ENCODE measurements at places on chromosomes 6 and 20.

GRCh38 chr6:161418463-161418945, 144.6 kb upstream of the AGPAT4 start:
- DNase-seq = peak; percentile 61

DNA sequence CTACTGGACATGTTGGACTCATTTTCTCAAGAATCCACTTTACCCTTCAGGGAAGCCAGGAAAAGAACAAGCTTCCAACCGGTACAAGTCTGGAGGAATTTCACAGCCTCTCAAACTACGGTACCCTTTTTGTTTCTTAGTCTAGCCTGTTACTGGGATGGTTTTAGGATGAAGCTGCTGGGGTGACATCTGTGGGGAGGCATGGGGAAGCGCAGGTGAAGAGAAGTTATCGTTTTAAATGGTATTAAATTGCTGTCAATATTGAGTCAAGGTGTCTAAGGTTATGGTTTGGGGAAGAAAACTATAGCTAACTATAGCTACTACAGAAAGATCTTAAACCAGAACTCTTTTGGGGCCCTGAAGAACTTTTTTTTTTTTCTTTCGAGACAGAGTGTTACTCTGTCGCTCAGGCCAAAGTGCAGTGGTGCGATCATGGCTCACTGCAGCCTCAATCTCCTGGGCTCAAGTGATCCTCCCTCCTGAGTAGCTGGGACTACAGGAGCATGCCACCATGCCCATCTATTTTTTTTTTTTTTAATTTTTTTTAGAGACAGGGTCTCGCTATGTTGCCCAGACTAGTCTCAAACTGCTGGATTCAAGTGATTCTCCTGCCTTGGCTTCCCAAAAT, 128.7 kb downstream of the RIN2 start:
- DNase-seq = no peak

DNA sequence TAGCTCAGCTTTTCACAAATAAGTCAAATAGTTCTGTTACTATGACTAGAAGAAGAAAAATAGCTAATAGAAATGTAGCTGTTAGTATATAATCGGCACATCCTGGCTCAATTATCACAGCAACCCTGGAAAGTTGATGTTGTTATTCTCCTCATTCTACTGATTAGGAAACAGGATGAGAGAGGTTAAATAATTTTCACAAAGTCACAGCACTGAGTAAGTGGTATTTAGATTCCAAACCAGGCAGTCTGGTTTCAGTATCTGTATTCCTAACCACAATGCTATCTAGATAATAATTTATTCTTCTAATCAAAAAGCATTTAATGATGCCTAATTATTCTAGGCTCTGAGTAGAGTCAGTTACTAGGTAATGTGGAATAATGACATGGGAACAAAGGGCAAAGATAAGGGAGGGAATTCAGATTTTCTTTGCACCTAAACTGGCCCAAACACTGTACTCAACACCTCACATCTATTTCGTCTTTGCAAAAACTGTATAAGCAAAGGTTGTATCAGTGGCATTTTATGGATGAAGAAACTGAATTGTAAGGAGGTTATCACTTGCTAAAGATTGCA, 51.3 kb downstream of the PDE7B start:
- no peak for DNase-seq

DNA sequence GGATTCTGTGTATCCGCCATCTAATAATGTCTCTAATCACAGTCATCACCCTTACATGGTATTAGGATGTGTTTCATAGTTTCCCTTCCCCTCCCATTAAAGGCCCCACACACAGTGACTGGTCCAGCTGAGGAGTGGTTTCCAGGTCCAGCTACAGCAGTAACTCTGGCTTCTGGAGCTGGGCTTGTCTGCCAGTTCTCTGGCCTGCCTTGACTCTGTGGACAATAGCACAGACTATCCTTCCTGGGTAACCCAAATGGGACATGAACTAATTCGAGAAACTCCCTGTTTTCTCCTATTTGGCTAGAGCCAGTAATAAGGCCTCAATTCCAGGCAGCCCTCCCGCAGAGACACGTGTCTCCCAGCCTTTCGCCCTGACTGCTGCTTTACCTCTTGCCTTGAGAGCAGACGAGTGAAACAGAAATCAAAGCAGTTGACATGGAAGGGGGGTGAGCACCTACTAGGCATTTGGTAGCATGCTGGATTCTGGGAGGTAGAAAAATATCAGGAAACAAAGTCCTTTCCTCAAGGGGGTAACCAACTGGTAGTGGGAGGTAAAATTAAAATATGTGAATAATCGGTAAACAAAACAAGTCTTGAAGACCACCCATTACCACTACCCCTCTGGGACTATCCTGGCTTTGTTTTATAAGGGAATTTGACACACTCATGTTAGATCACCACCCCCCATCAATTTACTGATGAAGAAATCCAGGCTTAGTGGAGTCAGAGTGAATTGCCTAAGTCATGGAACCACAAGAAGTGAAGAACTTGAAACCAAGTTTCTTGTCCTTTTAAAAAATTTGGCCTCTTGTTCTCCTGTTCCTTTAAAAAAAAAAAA, 1.2 kb downstream of the TRAF3IP2 start:
- DNase-seq = no peak

DNA sequence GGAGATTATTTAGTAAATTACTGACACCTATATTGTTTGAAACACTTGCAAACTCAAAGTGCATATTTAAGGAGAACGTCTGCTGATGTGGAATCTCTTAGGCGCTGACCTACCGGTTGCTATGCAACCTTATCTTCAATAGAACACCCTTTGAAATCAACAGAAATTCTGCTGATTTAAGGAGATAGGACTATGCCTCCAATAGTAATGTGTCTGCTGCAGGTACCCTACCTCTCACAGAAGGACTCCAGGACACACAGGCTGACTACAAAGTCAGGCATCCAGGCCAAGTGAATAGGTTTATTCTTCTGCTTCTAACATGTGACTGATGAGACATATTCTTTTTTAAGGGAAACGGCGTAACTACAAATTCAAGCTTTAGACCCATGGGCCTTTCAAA, 311.7 kb downstream of the CBLN4 start:
- DNase-seq = no peak

DNA sequence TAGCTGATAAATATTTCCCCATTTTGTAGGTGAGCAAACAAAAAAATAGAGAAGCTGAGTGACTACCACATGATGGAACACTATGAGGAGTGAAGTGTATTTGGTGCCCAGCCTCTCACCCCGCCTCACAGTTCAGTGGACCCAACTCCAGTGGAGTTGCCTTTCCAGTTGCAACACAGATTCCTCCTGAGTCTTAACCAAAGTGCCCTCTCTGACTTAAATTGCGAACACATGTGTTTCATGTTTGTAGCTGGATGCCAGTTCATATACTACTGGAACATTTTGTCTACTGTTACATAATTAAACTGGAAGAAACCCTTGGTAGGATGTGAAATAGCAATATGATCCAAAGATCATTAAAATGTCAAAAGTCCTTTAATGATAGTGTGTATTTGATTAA, 448.9 kb downstream of the COL12A1 start:
- DNase-seq = no peak

DNA sequence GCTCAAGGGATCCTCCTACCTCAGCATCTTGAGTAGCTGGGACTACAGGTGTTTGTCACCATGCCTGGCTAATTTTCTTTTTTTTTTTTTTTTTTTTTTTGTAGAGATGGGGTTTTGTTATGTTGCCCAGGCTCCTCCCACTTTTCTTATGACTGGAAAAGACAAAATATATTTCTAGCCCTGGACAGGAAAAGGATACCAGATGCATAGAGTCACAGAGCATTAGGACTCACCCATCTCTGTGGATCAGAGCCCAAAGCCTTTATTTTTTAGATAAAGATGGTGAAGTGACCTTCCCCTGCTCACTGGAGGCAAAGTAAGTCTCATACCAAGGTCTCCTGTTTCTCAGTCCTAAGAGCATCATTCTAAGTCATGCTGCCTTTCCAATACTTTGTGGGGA, 3.4 kb downstream of the TRIM10 start:
- no peak for DNase-seq

GRCh38 chr20:37562695-37563480, 35.2 kb upstream of the BLCAP start:
- DNase-seq = no peak

GRCh38 chr20:37687478-37687805, 6.4 kb upstream of the CTNNBL1 start:
- DNase-seq = no peak

DNA sequence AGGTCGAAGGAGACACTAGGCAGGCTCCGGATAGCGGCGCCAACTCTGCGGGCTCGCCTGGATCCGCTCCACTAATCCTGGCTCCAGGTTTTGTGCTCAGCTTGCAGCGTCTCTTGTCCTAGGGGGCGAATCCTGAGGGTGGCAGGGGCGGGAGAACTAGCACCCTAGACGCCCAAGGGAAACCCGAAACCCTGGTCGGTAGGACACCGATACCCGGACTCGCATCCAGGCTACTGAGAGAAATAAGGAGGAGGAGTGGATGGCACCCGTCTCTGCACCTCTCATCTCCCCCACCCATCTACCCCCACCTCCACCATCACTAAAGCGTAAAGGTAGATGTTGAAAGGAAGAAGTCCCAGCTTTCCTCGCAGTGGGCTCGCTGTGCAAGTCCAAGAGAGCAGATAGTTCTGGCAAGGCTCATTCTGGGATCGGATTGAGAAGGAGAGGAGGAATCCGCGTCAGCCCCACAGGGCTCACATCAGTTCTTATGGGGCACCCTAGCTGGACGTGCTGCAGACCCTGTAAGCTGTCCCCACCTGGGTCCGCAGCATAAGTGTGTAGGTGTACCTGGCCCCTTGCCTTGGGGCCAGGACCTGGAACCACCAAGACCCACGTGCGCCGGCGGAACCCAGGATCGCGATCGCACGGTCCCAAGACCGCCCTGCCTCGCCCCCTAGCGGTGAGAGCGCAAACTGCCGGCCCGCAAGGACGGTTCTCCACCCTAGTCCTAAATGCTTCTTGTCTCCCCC, 6.9 kb downstream of the SLC32A1 start:
- peak; percentile 79 for DNase-seq

DNA sequence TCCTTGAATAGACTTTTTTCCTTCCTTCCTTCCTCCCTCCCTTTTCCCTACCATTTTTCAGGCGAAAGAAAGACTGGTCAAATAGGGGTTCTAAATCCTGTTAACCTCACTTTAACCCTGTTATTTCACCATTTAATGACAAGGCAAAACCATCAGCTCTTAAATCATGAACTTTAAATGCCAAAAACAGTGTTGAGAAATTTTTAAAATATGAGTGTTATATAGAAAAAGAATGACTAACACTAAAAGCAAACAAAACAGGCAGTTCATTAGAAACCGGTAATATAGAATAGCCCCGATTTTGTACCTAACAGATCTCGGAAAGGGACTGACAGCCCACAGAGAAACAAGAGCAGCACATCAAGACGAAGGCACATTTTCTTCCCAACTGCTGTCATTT, 57.4 kb upstream of the CEP85L start:
- no peak for DNase-seq

DNA sequence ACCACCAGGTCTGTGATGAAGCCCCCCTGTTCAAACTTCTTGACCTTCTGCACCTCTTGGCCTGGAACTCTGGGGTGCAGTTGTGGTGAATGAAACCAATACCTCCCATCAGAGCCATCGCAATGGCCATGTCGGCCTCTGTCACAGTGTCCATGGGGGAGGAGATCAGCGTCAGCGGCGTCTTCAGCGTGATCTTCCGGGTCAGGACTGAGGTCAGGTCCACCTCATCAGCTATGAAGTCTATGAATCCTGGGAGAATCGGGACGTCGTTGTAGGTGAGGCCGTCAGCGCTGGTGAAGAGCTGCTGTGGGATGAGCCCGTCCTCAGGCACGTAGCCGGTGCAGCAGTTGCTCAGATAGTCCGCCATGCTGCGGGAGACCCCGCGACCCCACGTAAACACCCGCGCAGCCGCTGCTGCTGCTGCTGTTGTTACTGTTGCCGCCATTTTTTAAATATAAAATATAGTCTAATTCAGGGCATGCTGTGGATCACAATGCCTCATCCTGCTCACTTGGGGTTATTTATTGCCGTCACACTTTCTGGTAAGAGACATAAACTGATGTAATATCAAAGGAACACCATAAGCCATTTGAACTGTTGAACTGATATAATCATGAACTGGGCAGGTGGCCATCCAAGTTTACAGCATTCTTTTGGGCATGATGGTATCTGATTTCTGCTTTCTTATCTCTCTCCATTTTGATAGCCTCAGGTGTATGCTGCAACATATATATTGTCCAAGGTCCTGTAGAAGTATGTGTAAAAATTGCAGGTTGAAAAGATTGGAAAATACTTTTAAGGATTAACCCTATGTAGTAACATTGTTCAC, 18.7 kb upstream of the RNF144B start:
- DNase-seq = no peak

DNA sequence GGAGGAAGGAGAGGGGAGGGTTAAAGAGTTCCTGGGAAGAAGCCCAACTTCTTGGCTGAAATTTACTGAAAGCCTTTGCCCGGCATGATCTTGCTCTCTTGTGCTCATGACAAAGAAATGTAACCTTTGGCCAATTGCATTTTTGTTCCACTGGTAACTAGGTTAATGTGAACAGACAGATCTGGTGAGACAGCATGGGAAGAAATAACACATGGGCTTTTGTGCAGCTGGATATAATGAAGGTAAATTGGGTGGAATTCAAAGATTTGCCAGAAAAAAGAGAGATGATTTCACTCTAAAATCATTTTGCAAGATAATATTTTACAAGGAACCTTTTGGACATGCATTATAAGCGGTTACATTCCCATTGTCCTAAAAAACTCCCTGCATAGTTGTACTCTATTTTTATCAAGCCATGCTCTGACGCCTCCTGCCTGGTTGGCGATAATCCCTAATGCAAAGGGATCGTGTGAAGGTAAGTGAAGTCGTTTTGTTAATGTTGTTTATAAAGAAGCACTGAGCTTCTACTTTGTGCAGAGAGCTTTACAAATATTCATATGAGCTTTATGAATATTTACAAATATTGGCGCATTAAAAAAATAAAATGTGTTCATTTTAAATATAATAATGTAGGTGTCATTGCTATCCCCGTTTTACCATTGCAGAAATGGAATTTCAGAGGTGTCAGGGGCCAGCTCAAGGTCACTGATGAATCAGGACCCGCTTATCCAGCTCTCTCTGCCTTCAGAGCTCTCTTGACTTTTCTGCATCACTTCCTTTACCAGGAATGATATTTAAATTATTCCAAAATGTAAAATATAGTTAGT, 161.3 kb upstream of the AGPAT4 start:
- no peak for DNase-seq

- DNase-seq = no peak
Measured at GRCh38 chr20:3311623-3312022, 72.6 kb upstream of the SLC4A11 start.

- DNase-seq = no peak
Measured at GRCh38 chr6:27545271-27546046, 72.6 kb upstream of the ZNF184 start.
